ENCODE measurements at places on chromosomes 13 and 19.
A peak's percentile ranks its signal among the peaks of the same experiment; 100 is the strongest.

DNA sequence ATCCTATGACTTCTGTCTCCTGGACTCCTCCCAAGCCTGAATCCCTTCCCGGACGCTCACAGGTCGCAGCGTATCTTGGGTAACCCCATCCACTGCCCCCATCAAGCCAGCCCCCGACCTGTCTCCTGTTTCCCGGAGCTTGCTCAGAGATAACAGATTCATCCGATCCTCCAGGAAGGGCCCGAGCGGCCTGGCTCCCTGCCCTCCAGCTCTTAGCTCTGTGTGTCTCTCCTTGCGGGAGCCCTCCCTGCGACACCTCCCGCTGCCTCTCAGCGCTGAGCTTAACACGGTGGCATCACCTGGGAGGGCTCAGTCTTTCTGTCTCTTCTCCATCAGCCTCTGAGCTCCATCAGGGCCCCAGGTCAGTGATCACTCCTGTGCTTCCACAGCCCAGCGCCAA is 4.3 kb upstream of the TMEM255B start:
- no peak for DNase-seq

- DNase-seq: peak; percentile 62
Measured at GRCh38 chr13:38872693-38873092, 117.9 kb downstream of the STOML3 start.

GRCh38 chr13:83220241-83220640 is 662.0 kb downstream of the SLITRK1 start:
- no peak for DNase-seq

GRCh38 chr13:28373810-28374209 is 121.1 kb downstream of the FLT1 start:
- no peak for DNase-seq

GRCh38 chr13:114081761-114082681 is 50.4 kb downstream of the RASA3 start:
- DNase-seq: no peak

DNA sequence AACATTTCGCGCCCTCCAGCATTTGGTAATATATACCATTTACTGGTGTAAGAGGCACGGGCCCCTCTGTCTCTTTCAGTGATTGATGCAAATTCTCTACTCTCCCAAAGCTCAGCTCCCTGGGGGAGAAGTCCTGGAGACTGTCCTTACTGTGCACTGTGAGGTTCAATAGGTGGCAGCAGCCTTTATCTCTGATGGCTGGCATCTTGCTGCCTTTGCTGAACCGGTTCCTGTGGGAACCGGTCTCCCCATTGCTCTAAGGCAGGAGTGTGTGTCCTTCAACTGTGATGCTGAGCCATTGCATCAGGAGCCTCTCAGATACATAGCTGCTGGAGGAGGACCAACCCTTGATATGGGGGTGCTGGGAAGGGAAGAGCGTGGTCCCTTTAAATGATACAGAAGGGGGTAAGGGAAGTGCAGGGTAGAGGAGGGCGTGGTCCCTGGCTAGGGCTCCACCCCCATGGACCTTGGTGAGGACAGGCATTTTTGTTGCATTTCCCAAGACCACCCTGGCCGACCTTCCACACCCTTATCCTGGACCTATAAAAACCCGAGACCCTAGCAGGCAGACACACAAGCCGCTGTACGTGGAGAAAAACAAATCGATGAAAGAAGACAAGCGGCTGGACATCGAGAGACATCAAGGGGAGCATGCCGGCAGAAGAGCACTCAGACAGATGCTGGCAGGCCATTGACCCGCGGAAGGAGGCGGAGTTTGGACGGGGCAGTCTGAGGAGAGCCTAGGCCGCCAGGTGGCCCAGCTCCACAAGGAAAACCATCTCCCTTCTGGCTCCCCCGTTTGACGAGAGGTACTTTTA is 41.1 kb upstream of the GTF3A start:
- no peak for DNase-seq

DNA sequence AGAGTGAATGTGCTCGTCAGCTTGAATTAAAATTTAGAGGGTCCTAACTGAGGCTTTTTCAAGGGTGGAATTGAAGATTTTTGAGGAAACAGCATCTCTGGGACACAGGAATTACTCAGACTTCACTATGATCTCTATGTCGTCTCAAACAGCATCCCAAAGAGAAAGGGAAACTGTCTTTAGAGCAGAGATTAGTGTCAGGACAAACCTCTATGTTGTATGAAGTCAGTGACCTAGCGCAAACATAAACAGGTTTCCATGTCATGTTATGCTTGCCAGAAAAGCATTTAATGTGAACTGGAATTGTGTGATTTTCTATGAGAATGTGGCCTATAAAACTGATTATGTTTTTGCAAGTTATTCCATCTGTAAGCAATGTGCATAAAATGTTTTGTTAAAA is 573.7 kb downstream of the GPC6 start:
- DNase-seq: no peak

DNA sequence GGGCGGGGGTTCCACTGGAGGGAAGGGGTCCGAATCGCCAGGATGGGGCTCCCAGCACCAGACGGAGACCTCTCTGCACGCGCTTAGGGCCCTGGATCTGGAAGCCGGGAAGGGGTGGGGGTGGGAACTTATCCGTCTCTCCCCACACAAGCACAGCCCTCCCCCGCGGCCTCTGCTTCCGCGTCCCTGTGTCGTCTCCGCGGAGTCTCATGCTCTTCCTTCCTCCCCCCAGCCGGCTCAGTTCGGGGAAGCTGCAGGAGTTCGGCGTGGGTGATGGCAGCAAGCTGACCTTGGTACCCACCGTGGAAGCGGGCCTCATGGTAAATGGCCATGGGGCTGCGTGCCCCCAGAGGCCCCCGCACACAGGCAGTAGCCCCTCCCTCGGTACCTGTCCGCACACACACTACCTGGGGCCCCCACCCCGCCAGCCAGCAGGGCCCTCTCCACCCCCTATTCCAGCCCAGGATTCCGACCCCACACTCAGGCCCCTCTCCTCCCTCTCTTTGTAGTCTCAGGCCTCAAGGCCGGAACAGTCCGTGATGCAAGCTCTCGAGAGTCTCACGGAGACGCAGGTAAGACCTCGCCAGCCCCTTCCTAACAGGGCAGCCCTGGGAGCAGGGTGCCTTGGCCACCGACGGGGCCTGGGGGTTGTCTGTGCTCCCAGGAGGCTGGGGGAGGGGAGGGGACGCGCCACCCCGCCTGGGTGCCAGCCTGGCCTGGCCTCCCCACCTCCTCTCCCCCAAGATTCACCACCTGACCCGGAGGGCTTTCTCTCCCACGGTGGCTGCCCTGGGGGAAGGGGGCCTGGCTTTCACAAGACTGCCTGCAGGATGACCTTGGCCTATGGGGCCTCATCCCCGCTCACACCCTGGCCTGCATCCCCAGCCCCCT is 3.2 kb downstream of the MIDN start:
- no peak for DNase-seq

DNA sequence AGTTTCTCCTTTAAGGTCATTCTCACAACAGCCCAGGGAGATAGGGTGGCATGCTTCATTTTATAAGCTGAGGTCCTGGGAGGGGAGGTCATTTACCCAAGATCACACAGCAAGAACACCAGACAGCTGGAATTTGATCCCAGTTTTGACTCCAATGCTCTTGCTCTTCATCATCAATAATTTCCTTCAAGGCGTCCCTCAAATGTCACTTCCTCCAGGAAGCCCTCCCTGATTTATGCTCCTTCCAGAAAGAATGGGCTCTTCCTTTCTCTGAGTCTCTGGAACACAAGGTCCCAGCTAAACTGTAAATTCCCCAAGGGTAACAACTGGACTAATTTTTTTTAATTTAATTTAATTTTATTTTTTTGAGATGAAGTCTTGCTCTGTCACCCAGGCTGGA is 4.7 kb upstream of the DHX34 start:
- no peak for DNase-seq

- no peak for DNase-seq
Measured at GRCh38 chr19:15398501-15399233, 19.1 kb upstream of the AKAP8 start.

DNA sequence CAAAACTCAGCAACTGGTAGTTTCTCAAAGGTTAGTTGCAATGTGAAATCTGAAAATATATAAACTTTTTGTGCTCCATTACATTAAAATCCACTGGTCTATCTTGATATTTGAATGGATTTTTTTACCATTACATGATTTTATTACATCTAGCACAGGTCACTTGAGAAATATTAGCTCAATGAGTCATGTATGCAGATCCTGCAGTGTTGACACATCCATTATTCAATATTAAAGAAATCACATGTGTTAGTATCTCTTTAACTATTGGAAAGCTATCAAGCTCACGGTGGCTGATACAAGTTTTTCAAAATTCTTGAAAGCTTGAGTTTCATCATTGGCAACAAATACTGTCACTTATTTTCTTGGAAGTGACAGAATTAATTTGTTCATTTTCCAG is 373.9 kb upstream of the TSHZ3 start:
- no peak for DNase-seq

- no peak for DNase-seq
Measured at GRCh38 chr13:101451641-101452040, 834 bp upstream of the ITGBL1 start.
